ENCODE measurements at places on chromosomes 6 and 20.

DNA sequence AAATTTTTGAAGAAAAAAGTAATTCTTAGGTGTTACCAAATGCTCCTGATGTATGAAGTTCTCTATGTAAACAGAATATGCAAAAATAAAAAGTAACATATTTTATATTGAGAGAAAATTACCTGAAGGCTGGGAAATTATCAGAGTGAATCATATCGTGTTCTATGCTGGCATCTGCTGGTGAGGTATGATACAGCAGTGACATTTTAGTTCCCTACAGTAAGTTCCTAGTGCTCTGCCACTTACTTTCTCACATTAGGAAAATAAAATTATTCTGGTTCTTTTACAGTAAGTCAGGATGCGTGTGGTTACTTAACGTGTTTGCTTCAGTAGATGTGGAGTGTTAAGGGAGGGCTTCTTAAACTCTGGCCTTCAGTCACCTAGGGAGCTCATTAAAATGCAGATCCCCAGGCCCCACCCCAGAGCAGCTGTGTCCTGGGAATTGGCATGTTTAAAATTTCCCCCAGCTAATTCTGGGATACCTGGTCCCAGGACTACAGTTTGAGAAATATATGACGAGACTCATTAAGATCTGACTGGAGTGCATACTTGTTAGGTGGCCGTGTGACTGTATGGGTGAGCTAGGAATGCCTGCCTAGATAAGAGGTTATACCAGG lies 3.2 kb downstream of the ACTR5 start:
- DNase-seq: no peak

DNA sequence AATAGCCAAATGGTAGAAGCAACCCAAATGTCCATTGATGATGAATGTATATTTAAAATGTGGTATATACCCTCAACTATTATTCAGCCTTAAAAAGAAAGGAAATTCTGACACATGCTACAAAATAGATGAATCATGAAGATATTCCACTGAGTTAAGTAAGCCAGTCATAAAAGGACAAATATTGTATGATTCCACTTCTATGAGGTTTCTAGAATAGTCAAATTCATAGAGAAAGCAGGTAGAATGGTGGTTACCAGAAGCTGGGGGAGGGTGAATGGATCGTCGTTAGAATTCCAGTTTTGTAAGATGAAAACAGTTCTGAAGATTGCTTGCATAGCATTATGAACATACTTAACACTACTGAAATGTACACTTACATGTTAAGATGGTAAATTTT lies 214.3 kb upstream of the MYLIP start:
- DNase-seq: no peak

GRCh38 chr6:157596886-157597285 lies 215.9 kb downstream of the ZDHHC14 start:
- DNase-seq: no peak

DNA sequence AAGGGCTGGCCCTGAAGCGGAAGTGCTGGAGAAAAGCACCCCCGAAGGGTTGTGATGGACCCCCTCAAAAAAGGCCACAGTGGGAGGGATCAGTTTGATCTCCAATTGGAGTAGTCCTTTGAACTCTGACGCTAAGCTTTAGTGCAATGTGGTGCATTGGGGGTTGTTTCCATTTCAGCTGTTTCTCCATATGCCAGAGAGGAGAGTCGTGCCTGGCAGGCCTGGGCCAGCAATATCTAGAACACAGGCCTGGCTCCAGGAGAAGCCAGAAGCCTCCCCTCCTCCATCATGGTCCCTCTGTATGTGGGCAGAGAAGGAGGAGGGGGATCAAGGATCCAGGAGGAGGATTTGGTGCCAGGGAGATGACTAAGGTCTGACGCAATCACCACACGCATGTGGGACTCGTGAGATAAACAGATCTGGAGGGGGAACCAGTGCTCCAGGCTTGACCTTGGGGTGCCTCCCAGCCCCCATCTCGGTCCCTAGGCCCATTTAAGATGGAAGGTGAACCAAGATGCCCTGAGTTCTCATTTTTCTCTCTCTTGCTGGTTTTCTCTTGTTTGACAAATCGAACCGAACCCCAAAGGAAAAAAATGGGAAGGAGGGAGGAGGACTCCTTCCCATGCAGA lies 517.4 kb upstream of the JARID2 start:
- DNase-seq: no peak

- no peak for DNase-seq
These were observed 578 bp downstream of the CD93 start for GRCh38 chr20:23085436-23086055.

DNA sequence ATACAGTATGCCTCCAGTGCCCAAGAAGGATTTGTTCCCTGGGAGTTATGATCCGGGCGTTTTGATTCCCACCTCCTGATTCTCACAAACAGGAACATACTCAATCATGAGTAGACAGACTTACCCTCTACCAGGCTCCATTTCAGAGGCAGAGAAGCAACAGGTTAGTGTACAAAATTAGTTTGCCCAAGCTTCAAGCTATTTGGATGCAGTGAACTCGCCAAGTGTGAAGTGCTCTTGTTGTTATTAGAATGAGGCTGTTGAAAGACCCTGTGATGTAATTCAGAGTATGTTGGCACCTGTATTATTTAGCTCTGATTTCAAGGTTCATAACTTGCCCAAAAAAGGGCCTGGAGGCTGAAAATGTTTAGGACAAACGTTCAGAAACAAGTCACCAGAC lies 247.0 kb downstream of the PHACTR1 start:
- no peak for DNase-seq

DNA sequence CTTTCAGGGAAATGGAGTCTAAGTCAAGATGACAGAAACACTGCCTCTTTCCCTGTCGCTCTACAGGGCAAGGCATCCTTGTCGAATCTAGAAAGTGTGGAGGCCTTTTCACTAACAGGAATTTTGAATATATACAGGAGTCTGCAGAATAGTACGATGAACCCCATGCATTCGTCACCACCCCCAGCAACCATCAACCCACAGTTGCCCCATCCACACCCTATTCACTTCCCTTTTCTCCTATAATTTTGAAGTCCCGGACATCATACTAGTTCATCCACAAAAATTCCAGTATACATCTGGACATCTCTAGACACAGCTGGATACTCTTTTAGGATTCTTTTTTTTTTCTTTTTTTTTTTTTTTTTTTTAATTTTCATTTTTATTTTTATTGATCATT lies 80.7 kb upstream of the RIN2 start:
- DNase-seq: no peak

- no peak for DNase-seq
These were observed 44.1 kb downstream of the SESN1 start for GRCh38 chr6:109050447-109051102.

GRCh38 chr20:45436732-45437485 lies 21.0 kb downstream of the PIGT start:
- DNase-seq: peak; percentile 83
